Mucosa of descending colon (tissue), 3 donors: ENCODE measurements at places on chromosomes 13 and 19. TPM values are rescaled to one million over a fixed set of nuclear protein-coding genes. Genes with fewer than 3 reads are reported as not detected.

DNA sequence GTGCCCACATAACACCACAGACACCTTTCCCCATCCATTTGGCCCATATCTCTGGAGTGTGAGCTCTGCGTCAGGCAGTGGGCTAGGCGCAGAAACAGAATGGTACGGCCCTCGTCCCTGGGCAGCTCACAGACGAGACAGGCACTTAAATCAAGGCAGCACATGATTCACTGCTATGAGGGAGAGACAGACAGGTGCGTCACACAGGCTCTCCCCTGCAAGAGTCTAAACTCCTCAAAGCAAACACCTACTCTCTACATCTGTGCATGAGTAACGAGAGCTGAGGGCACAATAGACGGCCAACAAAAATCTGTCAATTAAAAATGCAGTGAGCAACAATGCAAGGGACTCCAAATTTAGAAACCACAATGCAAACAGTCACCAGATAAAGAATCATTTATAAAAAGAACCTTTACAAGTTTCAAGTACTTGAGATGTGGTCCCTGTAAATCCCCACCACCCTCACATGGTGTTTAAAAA, 348.9 kb downstream of the UQCRFS1 start:
- no peak for DNase-seq

GRCh38 chr19:8148410-8149260, 757 bp downstream of the FBN3 start:
- no peak for DNase-seq

- no peak for DNase-seq
These were observed at the start of gene GAMT for GRCh38 chr19:1401138-1401888. Gene GAMT, minus strand, starts transcription at chr19:1401542. Its CDS starts 66 bp downstream, at chr19:1401476.

GRCh38 chr13:44414716-44415115, 41.1 kb downstream of the SERP2 start:
- DNase-seq, result no peak

GRCh38 chr19:3589949-3590348, 4.7 kb downstream of the GIPC3 start:
- DNase-seq, result no peak

- DNase-seq, result no peak
These were observed at the start of gene DIRAS1 for GRCh38 chr19:2720777-2721569. Gene DIRAS1, minus strand, starts transcription at chr19:2721372. Its CDS starts 3,566 bp downstream, at chr19:2717806.

DNA sequence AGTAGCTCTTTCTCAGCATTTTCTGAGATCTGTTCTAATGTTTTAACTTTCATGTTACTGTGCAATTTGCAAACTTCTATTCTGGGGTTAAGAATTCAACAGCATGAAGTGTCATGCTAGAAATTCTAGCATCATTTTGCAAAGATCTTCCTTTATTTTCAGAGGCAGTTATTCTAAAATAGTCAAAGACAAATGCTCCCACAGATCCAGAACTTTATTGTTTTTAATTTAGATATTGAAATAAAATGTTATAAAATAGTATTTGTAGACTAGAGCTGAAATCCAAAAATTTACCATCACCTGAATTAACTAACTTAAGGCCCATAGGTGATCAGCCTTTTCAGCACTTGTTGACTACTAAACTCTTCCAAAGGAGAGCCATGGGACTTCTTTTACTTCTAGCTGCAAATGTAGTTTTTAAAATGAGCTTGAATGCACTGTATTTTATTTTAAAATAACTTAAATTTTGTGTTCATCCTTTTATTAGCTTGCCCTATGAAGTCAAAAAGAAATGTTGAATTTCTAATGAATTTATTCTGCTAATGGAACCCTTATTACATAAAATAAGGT, 3.2 kb downstream of the MAB21L1 start:
- no peak for DNase-seq

- no peak for DNase-seq
These were observed 102.6 kb downstream of the DOCK9 start for GRCh38 chr13:98875146-98875729.

DNA sequence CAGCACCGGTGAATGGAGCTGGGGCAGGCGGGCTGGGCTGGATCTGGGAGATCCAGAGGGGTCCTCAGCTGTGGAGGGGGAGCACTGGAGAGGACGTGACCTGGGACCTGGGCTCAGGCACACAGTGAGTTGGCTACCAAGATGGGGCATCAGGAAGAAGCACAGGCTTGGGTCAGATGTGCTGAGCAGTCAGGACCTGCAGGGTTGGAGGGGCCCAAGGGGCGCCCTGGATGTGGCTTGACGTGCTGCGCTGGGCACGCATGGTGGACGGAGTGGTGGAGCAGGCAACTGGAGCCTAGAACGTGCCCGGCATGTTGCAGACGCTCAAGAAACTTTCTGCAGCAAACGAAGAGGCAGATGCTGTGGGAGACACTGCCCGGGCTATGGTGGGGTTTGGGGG, 20.7 kb downstream of the PIP5K1C start:
- DNase-seq, result no peak

GRCh38 chr13:91347996-91348905, 764 bp downstream of the MIR17HG start:
- peak; percentile 73 for DNase-seq

DNA sequence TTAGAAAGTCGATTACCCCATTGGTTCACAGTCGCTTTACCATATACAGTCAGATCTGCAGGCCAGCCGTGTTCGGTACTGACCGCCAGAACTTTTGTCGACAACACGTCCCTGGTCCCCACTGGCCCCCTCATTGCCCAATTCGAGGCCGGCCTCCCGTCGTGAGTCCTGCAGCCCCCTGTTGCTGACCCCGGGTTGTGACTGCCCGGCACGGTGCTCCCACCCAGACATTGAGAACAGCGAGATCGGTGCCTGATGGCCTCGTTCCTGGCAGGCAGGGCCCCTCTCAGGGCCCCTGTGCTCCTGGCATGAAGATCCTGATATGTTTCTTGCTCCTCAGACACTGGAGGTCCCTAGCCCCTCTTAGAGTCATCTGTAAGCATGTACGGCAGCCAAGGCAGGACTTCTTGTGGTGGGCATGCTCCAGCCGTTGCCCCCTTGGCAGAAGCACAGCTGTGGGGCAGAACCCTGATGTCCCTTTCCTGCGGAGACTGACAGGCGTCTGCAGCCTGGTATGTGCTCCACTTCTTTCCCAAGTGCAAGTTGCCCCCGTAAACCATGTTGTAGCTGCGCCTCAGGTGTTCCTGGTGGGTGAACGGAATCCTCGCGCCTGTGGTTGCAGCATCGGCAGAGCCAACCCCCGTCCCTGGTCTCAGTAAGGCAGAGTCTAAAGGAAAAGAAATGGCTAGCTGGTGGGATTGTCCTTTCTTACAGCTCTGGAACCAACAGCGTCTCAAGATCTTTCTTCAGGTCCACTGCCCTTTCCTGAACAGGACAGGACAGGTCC, 123.2 kb upstream of the SPACA7 start:
- no peak for DNase-seq

DNA sequence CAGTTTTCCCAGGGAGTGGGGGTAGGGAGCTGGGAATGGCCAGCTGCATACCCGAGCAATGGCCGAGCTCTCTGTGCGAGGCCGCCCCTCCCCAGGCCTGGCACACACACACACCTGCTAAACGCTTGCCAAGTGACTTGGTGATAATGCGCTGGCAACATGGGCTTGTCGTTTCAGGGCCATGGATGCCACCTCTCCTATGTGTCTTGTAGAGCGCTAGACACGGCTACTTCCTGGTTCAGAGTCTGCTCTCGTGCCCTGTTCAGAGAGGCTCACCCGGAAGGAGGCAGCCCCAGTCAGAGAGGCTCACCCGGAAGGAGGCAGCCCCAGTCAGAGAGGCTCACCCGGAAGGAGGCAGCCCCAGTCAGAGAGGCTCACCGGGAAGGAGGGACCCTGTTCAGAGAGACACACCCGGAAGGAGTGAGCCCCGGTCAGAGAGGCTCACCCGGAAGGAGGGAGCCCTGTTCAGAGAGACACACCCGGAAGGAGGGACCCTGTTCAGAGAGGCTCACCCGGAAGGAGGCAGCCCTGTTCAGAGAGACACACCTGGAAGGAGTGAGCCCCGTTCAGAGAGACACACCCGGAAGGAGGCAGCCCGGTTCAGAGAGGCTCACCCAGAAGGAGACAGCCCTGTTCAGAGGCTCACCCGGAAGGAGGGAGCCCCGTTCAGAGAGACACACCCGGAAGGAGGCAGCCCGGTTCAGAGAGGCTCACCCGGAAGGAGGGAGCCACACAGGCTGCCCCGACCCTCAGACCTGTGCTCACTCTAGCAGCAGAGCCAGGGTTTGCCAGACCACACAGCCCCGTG, 4.2 kb downstream of the ADPRHL1 start:
- peak; percentile 87 for DNase-seq

DNA sequence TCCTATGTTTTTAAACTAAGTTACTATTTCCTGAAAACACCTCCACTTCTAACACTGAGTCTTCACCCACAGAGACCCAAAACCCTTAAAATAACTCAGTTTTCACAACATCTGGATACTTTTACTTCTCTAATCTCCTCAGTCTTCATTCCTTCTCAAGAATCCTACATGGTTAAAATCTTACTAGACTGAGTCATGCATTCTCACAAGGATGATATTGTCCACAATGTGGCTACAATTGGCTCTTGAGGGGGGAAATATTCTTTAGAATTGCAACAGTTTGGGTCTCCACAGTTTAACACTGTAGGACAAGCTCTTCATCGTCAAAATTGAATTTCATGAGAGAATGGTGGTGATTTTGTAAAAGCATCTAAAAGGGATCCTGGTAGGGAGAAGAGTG, 397.1 kb downstream of the SLITRK5 start:
- no peak for DNase-seq

DNA sequence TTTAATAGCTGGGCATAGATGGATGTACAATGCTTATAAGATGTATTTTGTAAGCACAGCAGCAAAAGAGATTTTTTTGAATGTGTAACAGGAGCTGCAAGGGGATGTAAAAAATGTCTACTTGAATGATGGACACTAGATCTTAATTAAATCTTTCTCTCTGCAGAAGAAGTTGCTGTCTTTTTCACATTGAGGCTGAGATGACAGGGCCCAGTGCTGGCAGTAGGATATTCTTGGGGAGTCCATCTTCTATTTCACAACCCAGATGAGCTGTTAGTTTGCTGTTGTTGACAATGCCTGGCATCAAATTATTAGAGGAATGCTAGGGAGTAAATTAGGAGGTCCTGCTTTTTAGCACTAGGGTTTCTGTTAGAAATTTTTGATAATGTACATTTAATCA, 698.7 kb downstream of the SLITRK5 start:
- no peak for DNase-seq

DNA sequence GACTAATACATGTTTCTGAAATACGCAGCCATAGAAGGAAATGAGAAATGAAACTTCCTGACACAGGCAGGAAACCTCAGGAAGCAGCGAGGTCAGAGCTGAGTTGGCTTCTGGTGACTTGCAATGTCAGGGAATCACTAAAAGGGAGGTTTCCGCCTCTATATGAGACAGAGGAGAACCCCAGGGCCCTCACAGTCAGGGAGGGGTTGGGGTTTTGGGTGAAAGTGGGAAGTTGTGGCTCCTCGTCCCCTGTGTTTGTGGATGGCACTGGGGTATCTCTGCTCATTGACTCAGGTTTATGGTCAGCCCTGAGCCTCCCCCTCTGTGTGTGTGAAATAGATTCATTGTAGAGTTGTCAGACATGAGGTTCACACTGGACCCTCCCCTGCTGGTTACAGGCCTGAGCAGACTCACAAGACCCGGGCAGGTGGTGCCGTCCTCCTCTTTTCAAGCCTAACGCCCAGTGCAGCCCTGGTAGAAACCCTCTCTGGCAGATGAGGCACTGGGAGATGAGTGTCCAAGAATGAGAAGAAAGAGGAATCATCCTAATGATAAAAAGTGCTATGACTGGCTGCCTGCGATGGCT, 5.5 kb upstream of the LILRA6 start:
- no peak for DNase-seq

DNA sequence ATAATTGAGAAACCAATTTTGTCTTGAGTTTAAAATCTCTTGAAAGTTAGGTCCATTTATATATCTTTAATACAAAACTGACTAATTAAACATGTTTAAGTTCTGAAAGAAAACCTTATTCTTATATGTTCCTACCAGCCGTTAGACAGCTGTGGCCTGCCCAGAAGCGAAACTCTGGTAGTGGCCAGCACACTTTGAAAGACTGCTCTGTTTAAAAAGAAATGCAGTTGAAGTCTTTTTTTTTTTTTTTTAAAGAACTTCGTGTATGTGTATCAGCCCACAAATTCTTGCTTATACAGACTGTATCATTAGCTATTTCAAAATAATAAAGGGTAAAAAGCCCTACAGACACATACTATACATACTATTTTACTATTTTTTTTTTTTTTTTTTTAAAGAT, 34.0 kb downstream of the KCTD4 start:
- no peak for DNase-seq

DNA sequence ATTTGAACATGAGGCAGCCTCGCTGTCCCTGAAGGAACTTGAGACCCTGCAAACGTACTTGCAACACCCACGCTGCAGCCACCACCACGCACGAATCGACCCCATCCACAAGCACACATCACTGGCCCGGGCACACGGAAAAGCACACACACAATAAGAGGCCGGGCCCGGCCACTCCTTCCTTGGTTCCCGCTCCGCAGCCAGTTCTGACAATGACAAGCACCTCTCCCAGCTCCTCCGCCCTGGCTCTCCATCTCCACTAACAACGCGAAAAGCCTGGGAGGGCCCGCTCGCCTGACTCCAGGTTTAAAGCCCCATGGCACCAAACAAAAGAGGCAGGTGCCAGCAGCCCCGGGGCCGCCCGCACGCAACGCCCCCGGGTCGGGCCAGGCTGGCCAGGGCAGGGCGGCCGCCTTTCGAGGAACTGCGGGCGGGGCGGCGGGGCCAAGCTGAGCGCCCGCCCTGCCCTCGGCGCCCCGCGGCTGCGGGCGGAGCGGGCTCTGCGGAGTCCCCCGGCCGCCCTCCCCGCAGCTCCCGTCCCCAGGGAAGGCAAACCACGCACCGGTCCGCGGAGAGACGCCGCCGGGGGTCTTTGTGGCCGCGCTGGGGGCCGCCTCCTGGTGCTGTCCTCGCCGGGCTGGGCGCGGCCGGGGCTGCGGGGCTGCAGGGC, 495 bp downstream of the DCLK1 start:
- no peak for DNase-seq

GRCh38 chr19:41801792-41802211, 5.4 kb downstream of the CEACAM3 start:
- DNase-seq, result peak; percentile 49

DNA sequence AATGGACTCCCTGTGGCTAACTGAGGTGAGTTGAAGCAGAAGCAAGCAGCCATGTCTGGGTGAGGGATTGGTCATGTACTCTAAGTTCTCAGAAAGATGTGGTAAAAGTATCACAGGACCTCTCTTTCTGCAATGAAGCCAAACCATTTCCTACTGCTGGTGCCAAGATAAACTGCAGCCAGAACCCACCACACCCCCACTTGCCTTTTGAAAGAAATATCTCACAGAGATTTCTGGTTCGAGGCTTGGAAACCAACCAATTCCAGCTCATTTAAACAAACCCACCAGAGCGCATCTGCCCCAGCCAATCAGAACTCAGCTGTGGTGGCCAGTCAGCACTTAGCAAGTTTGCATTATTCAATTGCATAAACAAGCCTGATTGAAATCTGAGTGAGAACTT, 204.5 kb upstream of the ATXN8OS start:
- DNase-seq, result no peak

POLR1D gene
- 169 TPM for total RNA-seq

PGPEP1 gene
- 97.4 TPM for total RNA-seq

CEACAM20 gene
- total RNA-seq, result not detected

ARRDC5 gene
- not detected for total RNA-seq

URAD gene
- total RNA-seq, result 62.9 TPM

CGB1 gene
- total RNA-seq, result not detected

CERS1 gene
- total RNA-seq, result 0.39 TPM

PDX1 gene
- total RNA-seq, result 1.5 TPM

RTBDN gene
- total RNA-seq, result 1.7 TPM

AP1M2 gene
- total RNA-seq, result 42.6 TPM

MCEMP1 gene
- total RNA-seq, result not detected

NTF4 gene
- total RNA-seq, result not detected

S1PR5 gene
- total RNA-seq, result not detected

SOHLH2 gene
- 0.39 TPM for total RNA-seq

ELANE gene
- total RNA-seq, result 0.77 TPM

GRIK5 gene
- total RNA-seq, result 0.67 TPM

ZNF584 gene
- total RNA-seq, result 5.4 TPM
